ENCODE measurements at places on chromosomes 5 and 9. TPM values are rescaled to one million over a fixed set of nuclear protein-coding genes. Genes with fewer than 3 reads are reported as not detected.

LAMC3 gene
- 0.38 TPM for total RNA-seq

DNA sequence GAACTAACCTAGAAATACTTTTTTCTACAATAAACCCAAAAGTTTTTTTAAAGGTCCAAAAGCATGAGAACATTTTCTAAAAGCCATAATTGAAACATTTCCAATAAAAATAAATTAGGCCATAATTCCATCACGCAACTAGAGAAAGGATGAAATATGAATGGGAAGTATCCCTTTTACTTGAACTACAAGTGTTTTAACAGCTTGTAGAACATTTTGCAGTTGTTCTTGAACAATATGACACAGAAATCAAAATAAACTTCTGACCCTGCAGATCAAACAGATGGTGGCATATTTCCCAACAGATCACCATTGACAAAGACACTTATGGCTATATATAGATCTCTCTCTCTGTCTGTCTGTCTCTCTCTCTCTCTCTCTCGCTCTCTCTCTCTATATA, 624.4 kb downstream of the PSAT1 start:
- DNase-seq: no peak

GRCh38 chr9:4009006-4009511, 290.8 kb downstream of the GLIS3 start:
- DNase-seq: no peak

DNA sequence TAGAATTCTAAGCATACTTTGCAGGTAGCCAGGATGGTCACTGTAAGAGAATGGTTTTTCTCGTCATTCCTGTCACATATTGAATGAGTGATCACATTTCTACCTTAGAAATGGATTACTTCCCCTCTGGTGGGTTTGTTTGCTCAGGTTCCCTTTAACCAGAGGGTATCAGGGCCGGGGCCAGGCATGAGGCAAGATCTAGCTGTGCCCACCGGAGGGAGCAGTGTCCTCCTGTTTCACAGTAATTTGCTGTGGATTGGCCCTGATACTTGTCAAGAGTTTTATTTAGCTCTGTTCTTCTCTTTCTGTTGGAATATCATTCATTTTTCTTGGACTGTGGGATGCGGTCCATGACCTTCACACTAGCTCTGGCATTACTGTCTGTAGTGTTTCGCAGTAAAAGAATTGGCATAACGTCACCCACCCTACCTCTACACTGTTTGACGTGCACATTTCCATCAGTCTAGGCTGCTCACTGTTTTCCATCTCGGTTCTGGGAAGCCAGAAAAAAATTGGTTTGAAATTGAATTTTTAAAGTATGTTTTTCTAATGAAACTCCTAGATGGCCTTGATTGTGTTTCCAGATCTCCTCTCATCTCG, 42.4 kb upstream of the ZBED3 start:
- no peak for DNase-seq

- no peak for DNase-seq
Measured at GRCh38 chr9:34710023-34710422, at the start of gene CCL21. CCL21 (minus strand) TSS chr9:34710136; CDS start chr9:34710066, 70 bp downstream.

Data from type B pancreatic cell (in vitro differentiated cells).